ENCODE measurements at places on chromosomes 6 and 20. TPM values are rescaled to one million over a fixed set of nuclear protein-coding genes. Genes with fewer than 3 reads are reported as not detected.
A peak's percentile ranks its signal among the peaks of the same experiment; 100 is the strongest.

DNA sequence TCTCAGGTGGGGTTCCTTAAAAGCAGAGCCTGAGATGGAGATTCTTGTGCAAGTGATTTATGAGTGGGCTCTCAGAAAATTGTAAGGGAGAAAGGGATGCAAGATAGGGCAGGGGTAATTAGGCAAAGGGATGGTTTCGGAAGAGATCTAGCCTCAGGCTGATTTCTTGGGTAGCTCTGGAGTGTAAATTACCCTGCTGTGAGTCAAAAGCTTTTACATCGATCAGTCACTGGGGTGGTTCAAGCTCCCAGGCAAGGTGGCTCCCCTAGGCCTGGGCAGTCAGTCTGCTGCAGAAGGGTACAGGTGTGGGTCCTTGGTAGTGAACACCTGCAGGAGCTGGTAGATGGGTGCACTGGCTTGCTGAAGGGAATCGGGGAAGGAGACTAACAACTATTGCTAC is 11.1 kb upstream of the PM20D2 start:
- no peak for DNase-seq

DNA sequence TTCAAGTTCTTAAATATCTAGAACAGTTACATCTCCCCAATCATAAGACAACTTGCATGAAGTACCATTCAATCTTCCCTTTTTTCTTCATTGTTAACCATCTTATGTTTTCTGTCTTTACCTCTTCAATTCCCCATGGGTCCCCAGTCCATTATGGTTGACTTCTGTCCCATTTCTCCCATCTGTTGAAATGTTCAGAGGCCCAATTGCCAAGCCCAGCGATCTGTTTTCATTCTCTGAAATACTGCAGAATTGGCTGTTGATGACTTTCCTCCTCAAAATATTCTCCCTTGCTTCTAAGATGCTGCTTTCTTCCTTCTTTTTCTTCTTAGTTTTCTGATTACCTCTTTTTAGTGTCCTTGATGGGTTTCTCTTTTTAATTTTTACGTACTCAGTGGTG is 26.0 kb downstream of the DSTN start:
- no peak for DNase-seq

- no peak for DNase-seq
Observed at GRCh38 chr6:44366781-44367180, 20.7 kb upstream of the CDC5L start.

DNA sequence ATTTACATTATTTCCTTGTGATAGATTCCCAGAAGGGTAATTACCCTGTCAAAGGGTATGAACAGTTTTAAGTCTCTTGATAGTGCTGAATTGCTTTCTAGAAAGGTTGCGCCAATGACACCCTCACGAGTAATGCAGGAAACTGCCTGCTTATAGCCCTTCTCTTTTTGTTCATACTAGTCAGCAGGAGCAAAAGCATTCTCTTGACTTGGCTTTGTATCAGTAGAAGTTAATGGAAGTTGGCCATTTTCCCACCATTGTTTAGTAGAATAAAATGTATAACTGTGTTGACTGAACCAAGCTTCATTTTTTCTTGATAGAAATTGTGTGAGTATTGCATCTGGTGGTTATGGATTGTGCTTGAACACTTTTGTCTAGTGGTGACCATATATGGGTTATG is 100.1 kb downstream of the FARS2 start:
- DNase-seq = peak; percentile 41

GRCh38 chr6:146878952-146879340 is 280.2 kb downstream of the ADGB start:
- no peak for DNase-seq

DNA sequence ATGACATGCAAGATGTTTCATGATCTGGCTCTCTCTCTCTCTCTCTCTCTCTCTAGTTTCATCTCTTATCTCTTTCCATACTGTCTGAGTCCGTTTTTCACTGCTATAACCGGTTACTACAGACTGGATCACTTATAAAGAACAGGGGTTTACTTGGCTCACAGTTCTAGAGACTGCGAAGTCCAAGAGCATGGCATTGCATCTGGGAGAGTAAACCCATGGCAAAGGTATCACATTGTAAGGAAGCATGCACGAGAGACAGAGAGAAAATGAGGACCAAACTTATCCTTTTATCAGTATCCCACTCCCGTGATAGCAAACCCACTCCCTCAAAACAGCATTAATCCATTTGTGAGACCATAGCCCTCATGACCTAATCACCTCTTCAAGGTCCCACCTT is 7.2 kb upstream of the AGPAT4 start:
- DNase-seq = no peak

GRCh38 chr6:164167873-164168405 is 753.4 kb downstream of the QKI start:
- DNase-seq = no peak

DNA sequence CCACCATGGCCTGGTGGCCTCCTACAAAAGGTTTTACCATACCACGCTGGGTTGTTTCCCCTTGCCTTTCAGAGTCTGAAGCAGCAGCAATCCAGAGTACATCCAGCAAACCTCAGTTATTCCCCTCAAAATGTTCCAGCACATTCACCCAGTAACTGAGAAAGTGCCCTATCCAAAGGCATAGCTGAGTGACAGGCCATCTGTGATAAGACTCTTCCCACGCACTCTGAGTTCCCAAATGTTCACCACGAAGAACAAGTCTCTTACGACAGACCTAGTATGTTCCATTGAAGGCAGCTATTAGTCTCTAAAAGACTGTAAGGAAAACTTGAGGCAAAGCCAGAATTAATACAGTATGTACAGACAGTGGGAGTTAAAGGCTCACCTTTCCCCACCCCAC is 31.6 kb upstream of the C20orf144 start:
- DNase-seq = no peak

Gene CLIC5
- total RNA-seq = not detected

GRCh38 chr20:2045101-2045500 is 51.2 kb upstream of the PDYN start:
- no peak for DNase-seq

Gene FAM162B
- 3.2 TPM for total RNA-seq

Gene MEP1A
- not detected for total RNA-seq

DNA sequence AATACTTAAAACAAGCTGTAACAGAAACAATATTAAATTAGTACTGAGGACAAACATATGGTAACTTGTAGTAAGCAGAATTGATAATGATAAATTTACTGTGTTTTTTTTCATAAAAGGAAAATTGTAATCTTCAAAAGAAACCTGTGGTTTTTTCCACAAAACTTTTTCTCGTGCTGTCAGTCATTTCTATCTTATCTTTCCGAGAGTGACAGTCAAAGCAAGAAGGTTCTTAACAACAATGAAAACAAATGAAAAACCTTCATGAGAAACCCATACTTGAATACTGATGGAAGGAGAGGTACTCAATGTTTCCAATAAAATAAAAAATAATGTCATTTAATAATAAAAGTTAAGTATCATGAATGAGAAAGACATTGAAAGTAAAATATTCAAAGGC is 174.0 kb downstream of the TBC1D32 start:
- no peak for DNase-seq

Gene LAMA2
- 13.3 TPM for total RNA-seq

DNA sequence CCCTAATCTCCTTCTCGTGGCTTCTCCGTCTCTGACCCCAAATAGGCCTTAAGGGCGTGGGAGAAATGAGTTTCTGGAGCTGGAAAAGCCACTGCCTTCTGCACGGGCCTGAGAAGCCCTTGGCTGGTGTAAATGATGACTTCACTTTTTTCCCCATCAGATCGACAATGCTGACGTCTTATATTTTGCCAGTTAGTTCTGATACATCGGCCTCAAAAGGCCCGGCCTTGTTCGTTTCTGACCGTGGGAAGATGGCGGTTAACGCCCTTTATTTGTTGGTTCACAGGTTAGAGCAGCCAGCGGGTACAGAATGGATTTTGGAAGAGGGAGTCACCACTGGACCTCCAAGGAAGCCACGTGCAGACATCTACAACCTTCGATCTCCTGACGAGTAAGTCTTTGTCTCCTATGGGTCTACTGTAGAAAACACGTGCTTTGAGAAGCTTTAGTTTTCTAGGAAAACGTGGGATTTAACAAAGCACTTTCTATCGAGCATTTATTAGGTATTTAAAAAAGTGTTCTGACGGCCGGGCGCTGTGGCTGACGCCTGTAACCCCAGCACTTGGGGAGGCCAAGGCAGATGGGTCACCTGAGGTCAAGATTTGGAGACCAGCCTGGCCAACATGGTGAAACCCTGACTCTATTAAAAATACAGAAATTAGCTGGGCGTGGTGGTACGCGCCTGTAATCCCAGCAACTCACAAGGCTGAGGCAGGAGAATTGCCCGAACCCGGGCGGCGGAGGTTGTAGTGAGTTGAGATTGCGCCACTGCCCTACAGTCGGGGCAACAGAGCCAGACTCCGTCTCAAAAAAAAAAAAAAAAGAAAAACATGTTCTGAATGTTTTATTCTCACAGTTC is 1.2 kb upstream of the ZNFX1 start:
- DNase-seq = no peak

Gene USP49
- 1.4 TPM for total RNA-seq

Gene MTFR2
- total RNA-seq = 0.72 TPM

DNA sequence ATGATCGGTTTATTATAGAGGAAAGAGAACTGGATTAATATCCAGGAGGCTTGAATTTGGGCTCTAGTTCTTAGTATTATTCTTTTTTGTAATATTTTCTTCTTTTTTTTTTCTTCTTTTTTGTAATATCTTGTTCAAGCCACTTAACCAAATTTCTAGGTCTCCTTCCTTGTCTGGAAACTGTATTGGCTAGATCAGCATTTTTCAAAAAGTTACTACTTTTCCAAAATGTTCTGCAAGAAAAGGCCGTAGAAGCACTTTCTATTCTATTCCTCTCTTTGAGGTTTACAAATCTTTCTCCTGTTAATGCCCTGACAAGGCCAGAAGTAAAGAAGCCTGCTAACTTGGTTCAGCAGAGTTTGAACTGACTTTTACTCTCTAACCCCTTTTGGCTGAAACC is 12.0 kb downstream of the BMP6 start:
- no peak for DNase-seq

DNA sequence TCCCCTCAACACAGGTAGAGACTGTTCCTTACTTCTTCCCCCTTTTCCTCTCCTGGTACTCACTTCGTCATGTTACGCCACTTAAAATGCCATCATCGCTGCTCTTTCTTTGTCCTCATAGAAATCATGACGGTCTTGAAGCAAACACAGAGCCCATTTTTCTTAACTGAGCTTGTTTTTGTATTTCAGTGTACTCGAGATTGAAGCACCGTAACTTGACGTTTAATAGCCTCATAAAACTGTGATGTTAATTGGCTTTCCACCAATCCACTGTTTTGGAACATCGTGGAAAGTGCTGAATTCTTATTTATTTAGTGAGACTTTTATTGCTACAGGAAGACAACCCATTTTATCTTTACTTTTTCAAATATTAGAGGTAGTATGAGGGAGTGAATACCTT is 38.7 kb downstream of the DUSP22 start:
- DNase-seq = no peak

- DNase-seq = peak; percentile 90
Observed at GRCh38 chr6:27126815-27127537, 120.5 kb upstream of the PRSS16 start.

GRCh38 chr20:58224097-58224496 is 4.4 kb downstream of the ANKRD60 start:
- DNase-seq = no peak

Gene EYA4
- total RNA-seq = 11.9 TPM

DNA sequence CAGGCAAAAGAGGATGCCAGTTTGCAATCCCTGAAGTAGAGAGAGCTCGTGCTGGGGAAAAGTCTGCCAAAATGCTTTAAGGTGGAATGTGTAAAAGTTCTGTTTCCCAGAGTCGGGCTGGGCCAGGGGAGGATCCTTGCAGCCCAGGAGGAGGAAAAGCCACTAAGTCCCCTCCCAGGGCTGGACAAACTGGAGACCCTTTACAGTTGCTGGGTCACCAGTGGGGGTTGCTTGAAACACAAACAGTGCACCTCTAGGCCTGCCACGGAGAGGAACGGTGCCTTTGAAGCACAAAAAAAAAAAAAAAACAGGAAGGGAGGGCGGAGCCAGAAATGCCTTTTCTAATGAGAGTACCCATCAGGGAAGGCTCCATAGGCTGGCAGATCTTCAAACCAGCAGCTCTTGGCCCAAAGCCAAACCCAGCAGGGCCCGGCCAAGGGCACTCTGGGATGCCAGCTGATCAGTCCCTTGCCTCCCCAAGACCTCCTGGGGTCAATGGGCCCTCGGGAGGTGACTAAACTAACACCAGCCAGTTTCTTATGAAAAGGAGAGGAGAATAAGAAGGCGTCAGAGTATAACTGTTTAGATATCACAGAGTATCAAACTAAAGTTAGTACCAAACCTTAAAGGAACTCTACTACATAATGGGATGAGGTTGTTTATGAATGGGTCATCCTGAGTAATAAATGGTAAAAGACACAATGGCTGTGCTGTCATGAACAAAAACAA is 23.7 kb downstream of the HLA-A start:
- DNase-seq = peak; percentile 57

DNA sequence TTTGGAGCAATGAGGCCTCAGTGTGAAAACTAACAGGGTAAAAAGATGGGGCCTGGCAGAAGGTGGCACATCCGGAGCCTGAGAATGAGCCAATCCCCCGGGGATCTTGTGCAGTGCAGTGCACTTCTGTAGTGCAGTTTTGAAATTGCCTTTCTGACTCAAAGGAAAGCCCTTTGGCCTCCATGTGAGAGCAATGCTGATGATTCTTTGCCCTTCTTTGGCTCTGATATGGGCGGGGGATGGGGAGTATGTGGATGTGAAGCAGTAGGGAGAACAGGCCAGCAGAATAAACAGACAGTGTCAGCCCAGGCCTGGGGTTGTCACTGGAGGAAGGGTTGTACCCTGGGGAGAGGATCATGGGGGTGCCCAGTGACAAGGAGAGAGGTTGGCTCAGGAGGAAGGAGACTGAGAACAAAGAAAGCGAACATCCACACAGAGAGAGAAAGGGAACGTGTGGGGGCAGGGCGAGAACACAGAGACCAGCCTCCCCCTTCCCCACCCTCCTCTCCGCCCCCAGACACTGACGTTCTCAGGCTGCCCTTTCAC is 351.2 kb downstream of the CDC5L start:
- DNase-seq = peak; percentile 16

DNA sequence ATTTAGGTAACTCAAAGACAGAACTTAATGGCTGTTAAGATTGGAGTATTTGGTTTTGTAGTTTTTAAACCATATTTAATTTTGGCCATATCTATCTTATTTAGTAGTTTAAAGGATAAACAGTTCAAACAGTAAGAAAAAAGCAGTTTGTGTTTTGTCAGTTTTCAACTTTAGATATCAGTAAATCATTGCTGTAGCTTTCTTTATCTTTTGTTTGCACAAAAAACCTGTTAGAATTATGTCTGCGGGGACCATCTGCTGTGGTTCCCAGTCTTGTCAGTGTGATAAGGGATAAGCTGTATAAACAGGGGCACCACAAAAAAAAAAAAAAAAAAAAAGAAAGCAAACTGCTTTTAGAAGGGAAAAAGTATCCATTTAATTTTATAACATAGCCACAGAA is 40.9 kb downstream of the CDKAL1 start:
- no peak for DNase-seq

Gene TRIM27
- 48.0 TPM for total RNA-seq

DNA sequence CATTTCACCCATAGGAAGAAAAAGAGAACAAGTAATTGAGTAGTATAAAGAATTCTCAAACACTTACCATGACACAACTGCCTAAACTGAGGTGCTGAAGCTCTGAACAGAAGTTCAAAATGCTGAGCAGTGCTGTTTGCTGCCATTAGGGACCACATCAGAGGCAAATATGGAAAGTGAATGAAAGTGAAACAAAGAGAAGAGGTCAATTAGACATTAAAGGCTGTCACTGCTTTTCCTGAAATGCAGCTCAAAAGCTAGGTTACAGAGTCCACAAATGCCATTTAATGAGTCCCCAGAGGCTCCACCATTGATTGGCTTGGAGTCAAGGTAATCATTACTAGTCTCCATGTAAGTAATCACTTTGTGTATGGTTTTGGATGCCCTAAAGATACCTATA is 46.1 kb downstream of the POU3F2 start:
- DNase-seq = no peak

All from IMR-90 (cell line).